ENCODE measurements at places on chromosomes 6 and 20.

GRCh38 chr6:69680302-69680701, 116.5 kb downstream of the LMBRD1 start:
- no peak for DNase-seq

DNA sequence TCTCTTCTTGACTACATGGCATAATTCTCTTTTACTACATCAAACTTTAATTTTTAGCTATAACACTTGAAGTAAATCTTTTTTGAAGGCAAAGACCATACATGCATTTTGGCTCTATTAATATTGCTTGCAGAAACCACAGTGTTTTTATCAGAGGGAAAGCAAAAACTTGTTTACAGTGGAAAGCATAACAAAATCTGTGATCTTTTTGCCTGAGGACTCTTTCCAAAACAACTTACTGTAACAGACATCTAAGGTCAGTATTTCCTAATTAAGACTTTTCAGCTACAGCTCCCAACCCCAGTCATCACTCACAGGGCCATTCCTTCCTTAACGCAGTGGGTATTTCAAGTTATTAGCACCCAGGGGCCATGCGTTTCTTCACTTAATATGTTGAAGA, 274.7 kb downstream of the CDKAL1 start:
- no peak for DNase-seq

GRCh38 chr20:3000852-3001523, 42.4 kb upstream of the GNRH2 start:
- DNase-seq, result peak; percentile 10

GRCh38 chr20:52039790-52040189, 151.8 kb downstream of the ZFP64 start:
- DNase-seq, result no peak

GRCh38 chr6:30160785-30161531, at the start of gene TRIM10:
Gene TRIM10 (minus strand): TSS chr6:30161211. CDS start chr6:30160858, 353 bp downstream.
- DNase-seq, result no peak

Data from heart right ventricle (tissue), 16 donors.